ENCODE measurements at places on chromosomes 7 and 10. TPM values are rescaled to one million over a fixed set of nuclear protein-coding genes. Genes with fewer than 3 reads are reported as not detected.
A peak's percentile ranks its signal among the peaks of the same experiment; 100 is the strongest.

GRCh38 chr7:70679661-70680060 lies 452.3 kb upstream of the GALNT17 start:
- no peak for DNase-seq

DNA sequence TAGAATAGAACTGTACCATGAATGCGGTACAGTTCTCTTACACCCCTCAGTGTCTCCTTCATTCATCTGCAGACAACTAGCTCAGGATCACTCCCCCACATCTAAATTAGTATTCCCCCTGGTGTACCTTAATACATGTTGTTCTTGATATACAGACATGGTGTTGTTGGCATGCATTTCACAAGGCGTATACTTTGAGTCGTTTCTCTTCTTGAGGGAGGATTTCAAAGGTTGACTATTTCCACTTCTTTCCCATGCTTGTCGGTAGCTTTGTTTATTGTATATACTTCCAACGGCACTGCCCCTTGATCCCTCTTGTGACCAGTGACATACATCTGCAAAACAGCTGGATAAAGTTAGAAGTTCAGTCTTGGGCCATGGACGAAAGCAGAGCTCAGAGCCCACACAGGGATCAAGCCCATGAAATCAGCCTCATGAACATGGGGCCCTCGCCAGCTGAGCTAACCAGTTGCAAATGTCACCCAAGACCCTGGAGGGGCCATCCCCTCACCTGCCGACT lies 8.6 kb downstream of the CPA4 start:
- DNase-seq: no peak

DNA sequence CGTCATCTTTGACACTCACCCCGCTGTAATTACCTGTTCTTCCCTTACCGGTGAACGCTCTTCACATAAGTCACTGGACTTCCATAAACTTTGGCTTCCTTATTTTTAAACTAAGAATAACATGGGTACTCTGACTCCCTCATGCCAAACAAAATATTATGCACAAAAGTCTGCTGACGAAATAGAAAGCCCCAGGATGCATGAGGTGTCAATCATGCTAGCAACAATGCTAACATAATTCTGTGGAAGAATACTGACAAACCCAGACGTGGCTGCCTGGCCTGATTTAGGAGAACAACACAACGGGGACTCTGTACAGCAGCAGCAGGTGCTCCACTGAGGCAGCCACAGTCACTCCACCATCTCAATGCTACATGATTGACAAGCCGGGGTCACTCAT lies 137.5 kb downstream of the CCDC71L start:
- no peak for DNase-seq

DNA sequence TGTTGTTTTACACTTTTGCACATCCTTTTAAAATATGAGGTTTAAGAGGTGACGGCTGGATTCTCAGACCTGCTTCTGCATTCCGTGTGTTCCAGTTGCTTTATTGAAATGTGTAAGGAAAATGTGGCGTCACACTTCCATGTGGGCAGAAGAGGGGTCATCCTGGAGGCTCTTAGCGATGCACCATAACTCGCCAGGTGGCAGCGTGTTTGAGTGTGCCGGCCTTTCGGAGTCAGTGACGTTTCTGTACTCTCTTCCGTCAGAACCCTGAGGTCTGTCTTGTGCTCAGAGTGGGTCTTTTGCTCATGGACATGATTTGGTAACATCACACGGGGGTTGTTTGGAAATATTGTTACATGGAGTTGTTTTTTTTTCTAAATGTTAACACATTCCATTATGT lies 9.1 kb downstream of the PPP2R2D start:
- DNase-seq: no peak

DNA sequence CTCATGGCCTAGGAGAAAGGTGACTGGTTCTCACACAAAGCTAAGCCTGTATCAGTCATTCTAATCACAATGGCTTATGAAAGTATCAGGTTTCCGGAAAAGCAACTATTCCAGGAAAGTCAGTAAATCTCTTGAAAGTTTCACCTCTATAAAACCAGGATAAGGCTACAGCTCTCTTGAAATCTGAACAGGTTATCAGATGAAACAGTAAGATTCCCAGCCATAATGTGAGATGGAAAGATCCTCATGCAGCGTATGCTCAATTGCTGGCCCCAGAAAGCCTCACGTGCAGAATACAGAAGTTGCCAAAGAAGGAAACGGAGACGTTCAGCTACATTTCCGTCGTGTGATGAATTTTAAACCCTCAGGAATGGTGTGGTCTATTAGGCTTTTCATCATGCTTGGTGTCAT lies 90.0 kb downstream of the PFKFB3 start:
- DNase-seq: no peak

DNA sequence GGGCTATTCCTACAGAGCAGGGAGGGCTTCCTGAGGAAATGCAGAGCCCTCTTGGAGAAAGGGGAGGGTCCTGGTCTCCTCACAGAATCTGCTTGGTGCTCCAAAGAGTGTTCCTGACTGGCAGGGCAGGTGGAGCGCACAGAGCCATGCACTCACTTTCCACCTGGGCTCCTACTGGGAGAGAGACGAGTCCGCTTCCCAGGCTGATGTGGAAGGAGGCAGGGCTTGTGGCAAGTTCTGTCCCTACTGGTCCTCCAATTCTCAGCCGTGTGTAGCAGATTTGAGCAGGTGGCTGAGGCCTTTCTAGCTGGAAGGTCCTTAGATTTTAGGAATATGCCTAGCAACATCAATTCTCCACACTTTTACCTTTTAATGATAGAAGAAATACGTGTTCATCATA lies 111.5 kb upstream of the MKI67 start:
- DNase-seq: no peak

DNA sequence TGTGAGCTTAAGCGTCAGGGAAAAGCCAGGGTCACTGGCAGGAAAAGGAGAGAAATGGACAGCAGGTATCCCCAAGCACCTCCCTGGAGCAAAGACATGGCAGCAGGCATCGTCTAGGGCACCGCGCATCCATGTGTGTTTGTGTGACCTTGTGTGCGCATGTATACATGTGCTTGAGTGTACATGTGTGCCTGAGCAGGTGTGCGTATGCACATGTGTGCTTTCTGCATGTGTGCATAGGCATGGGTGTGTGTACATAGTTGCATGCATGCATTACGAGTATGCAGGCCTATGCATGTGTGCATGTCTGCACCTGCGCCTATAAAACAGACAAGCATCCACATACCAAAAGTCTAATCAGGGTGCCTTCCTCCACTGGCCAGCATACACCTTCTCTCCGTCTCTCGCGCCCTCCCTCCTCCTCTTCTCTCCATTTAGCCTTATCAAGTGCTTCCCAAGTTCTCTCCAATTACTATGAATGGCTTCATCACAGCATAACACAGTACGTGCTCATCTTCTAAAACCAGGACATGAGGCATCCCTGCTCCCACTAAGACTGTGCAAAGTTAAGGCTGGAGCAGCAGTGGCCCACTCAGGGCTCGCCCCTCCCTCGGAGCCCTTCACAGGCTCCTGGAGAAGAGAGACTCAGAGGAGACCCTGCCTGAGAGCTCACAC lies 30.6 kb downstream of the RASGEF1A start:
- DNase-seq: no peak

Gene NCF1
- 7.0 TPM for total RNA-seq

- no peak for DNase-seq
Measured at GRCh38 chr7:107874605-107875446, 16.2 kb upstream of the DLD start.

DNA sequence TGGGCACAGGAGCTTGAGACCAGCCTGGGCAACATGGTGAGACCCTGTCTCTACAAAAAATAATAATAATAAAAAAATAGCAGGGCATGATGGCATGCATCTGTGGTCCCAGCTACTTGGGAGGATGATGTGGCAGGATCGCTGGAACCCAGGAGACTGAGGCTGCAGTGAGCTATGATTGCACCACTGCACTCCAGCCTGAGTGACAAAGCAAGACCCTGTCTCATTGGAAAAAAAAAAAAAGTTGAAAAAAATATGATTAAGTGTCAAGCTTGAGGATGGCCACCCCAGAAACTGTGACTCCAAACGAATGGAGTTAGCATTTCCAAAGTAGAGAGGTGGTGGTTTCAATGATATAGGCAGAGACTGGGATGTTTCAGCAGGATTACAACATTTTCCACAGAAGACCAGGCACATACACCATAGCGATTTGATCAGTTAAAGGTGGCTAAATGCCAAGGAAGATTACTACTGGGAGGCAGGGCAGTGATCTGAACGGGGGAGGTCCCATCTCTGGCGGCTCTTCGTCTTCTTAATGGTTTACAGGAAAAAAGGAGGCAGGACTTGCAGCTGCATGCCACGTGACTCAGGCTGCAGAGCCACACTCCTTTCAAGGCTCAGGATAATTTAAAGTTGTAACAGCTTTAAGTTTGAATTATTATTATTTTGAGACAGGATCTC lies 250.6 kb upstream of the GALNT17 start:
- no peak for DNase-seq

Gene FZD8
- total RNA-seq: 28.6 TPM

DNA sequence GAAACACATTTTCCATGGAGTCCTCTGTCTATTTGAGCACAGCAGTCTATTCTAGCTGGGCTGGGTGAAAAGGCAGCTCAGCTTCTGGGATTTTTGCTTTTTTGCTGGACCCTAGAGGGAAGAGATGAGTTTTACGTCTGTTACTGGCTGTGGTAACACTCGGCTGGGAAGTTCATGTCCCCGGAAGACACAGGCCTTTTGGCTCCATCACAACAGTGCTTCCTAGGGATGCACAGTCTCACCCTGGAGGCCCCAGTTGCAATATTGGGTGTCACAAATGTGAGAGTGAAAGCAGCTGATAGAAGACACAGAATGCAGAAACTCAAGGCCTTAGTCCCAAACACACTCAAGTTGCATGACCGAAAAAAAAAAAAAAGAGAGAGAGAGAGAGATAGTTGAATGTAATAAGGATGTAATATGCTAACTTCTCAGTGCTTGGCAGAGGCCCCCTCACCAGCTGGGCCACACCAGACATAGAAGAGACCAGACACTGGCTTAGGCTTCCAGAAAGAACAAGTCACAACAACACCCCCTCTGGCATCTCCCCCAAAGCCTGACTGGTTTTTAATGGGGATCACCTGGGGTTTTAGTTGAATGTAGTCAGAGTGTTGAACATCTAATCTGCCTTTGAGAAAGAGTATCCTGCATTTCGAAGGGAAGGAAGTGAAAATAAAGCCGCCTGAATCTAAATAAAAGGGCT lies 545.4 kb upstream of the FZD8 start:
- no peak for DNase-seq

Gene PGAM2
- total RNA-seq: 4.1 TPM

- no peak for DNase-seq
Measured at GRCh38 chr7:135248546-135248945, 14.9 kb downstream of the STRA8 start.

- peak; percentile 76 for DNase-seq
Measured at GRCh38 chr7:100171087-100171681, 2.8 kb upstream of the GAL3ST4 start.

GRCh38 chr7:20417260-20417659 lies 86.6 kb downstream of the ITGB8 start:
- DNase-seq: peak; percentile 55

DNA sequence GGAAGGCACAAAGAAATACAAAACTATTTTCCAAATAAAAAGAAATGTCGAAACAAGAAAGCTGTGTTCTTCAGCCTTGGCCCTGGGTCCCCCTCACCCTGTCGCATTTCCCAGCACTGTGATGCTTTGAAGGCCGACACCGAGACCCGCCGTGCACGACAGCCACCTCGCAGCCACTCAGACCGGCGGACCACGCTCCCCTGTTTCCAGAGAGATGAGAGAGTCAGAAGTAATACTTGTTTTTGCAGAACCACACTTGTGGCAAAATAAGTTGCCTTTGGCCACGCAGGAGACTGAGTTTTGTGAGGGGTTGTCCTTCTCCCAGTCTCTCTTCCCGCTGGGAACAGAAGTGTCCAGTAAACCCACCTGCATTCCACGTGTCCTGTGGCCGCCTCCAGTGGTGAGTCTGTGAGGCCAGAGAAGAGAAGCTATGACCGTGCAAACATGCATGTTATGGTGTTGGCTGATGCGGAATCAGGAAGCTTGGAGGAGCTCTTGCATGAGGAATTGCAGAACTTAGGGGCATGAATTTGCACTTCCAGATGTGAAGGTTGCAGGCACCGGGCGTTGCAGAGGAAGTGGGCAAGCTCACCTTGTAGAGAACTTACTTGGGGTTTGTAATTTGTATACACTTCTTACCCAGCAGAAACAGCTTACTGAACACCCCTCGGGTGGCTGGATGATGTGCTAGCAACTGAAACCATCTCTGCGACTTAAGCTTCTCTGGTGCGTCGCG lies 194.5 kb downstream of the EBF3 start:
- DNase-seq: no peak

Gene PODXL
- total RNA-seq: 27.3 TPM

Gene PSD
- 0.16 TPM for total RNA-seq

DNA sequence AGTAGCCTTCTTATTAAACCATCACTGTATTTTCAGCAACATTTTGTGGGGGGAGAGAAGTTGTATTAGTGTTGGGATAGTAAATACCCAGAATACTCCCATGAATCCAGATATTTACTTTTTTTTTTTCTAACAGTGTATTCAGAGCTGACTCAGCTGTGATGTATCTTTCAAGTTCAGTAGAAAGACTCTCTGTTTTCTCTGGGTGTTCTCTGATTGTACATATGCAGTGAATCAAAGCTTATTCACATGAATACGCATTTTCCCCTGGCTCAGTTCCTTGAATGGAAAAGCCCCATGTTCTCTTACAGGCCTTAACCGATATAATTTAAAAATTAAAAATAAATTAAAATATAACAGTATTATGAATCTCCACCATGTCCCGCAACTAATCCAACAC lies 1.3 kb downstream of the TFPI2 start:
- DNase-seq: no peak

DNA sequence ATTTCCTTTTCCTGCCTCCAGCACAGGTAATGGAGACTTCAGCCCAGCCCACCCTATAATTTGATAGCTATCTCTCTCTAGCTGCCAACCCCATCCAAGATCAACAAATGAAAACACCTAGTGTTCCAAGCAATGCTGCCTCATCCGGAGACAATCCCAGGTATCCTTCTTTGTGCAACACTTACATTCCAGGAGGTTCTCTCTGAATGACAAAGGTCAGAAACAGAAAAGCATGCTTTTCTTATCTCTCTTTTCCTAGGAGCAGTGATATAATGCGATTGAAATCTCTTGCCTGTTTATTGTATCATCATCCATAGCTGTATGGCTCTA lies 699.3 kb downstream of the INHBA start:
- no peak for DNase-seq

- no peak for DNase-seq
Measured at GRCh38 chr10:101934686-101935305, 91.2 kb upstream of the KCNIP2 start.

DNA sequence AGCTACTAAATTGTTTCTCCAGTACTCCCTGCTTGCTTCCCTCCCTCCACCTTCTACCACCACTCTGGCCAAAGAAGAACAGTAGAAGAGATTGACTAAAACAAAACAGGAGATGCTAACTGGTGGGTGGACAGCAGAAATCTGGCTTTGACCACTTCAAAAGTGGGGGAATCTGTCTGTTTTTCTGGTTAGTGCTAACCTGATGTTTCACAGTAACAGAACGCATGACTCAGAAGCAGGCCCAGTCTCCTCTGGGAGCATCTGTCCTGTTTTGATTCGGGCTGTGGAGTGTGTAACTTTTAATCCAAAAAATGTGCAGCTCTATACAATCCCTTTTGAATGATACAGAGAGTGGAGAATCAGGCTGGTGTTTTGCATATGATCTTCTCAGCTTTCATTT lies 32.7 kb upstream of the ZNF438 start:
- peak; percentile 52 for DNase-seq

GRCh38 chr10:22977751-22978150 lies 49.9 kb downstream of the ARMC3 start:
- no peak for DNase-seq

GRCh38 chr10:93754761-93755160 lies 3.0 kb upstream of the LGI1 start:
- no peak for DNase-seq

GRCh38 chr10:119969609-119970008 lies 77.1 kb downstream of the SEC23IP start:
- DNase-seq: no peak
